ENCODE measurements at places on chromosomes 12 and 14. TPM values are rescaled to one million over a fixed set of nuclear protein-coding genes. Genes with fewer than 3 reads are reported as not detected.

The CDKN3 gene
- 12.8 TPM for total RNA-seq

The ADCY4 gene
- 29.7 TPM for total RNA-seq

The KLHL28 gene
- total RNA-seq = 19.9 TPM

The OTUB2 gene
- total RNA-seq = 3.7 TPM

The FAIM2 gene
- total RNA-seq = 2.7 TPM

The DNAH10 gene
- total RNA-seq = 1.3 TPM

The ADAM21 gene
- total RNA-seq = not detected

The LGR5 gene
- 7.5 TPM for total RNA-seq

The DBX2 gene
- total RNA-seq = 0.12 TPM

The POTEM gene
- total RNA-seq = not detected

The NPC2 gene
- 288 TPM for total RNA-seq

The KRT3 gene
- not detected for total RNA-seq

The VDR gene
- total RNA-seq = 2.7 TPM

The BTBD7 gene
- total RNA-seq = 51.7 TPM

The KRT72 gene
- total RNA-seq = not detected

The RNASE3 gene
- 3.3 TPM for total RNA-seq

The ZBTB25 gene
- 12.6 TPM for total RNA-seq

The KLRC3 gene
- not detected for total RNA-seq

The OTX2 gene
- 0.23 TPM for total RNA-seq

The LTB4R2 gene
- 9.1 TPM for total RNA-seq

The TCL1B gene
- 0.23 TPM for total RNA-seq

The TAS2R9 gene
- not detected for total RNA-seq

The CATSPERB gene
- total RNA-seq = 0.99 TPM

The FBXO34 gene
- 39.6 TPM for total RNA-seq

The INSM2 gene
- not detected for total RNA-seq

The MIP gene
- not detected for total RNA-seq

The TSPAN9 gene
- total RNA-seq = 94.7 TPM

The P2RX2 gene
- total RNA-seq = 1.5 TPM

The STON2 gene
- 93.1 TPM for total RNA-seq

The TPH2 gene
- total RNA-seq = not detected

The LRIG3 gene
- total RNA-seq = 82.7 TPM

The BICDL1 gene
- 35.6 TPM for total RNA-seq

The OASL gene
- total RNA-seq = 0.70 TPM

The SMOC1 gene
- 3.9 TPM for total RNA-seq

The CACNA2D4 gene
- 2.6 TPM for total RNA-seq

The FOXN4 gene
- total RNA-seq = 0.29 TPM

The DYRK4 gene
- 26.7 TPM for total RNA-seq

The DACT1 gene
- 38.0 TPM for total RNA-seq

The NPFF gene
- not detected for total RNA-seq

The BIN2 gene
- 4.3 TPM for total RNA-seq

The LALBA gene
- not detected for total RNA-seq

The TSPAN19 gene
- 0.41 TPM for total RNA-seq

The TOGARAM1 gene
- 45.1 TPM for total RNA-seq

The FGF6 gene
- 1.3 TPM for total RNA-seq

The FOXG1 gene
- 0.06 TPM for total RNA-seq

The HOXC13 gene
- not detected for total RNA-seq
